CD14-positive monocyte (primary cell): ENCODE measurements at places on chromosomes 3 and 15.

GRCh38 chr3:121529308-121529707, 16.5 kb downstream of the POLQ start:
- DNase-seq: no peak

- no peak for DNase-seq
These were observed 81.1 kb downstream of the MEGF11 start for GRCh38 chr15:66172324-66172980.

DNA sequence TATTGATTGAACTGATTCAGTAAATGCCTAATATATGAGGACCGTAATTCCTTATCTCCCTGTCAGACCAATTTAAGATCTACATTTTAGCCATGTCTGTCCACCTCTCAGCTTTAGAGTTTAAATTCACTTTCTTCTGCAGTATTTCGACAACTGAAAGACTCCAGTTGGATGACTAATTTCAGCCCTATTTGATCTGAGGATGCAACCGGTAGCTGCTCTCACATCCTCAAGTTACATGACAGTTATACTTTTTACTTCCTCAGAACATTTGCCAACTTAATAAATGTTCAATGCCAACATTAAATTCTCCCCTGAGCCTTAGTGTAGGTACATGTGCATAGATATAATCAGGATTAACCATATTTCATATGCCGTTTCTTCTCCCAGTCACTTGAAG, 2.5 kb upstream of the HHLA2 start:
- peak; percentile 68 for DNase-seq

GRCh38 chr15:45796433-45796832, 161.6 kb downstream of the SQOR start:
- DNase-seq: no peak

DNA sequence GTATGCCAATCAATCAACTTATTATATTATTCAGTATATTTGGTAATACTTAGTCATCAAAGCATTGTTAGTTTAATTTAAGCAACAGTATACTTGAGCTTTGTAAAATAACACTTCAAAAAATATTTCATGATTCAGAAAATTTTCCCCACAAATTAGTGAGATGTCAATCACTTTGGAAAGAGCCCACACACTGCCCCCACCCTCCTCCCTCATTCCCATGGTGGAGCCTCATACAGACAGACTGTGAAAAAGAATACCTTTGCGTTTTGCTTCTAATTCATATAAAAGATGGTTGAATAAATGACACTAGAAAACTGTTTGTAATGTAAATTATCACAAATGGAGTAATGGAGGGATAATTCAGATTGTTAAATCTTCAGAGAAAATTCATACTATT, 43.3 kb upstream of the MYO5C start:
- no peak for DNase-seq

GRCh38 chr3:98326105-98326893, 27.4 kb upstream of the OR5K4 start:
- DNase-seq: no peak

DNA sequence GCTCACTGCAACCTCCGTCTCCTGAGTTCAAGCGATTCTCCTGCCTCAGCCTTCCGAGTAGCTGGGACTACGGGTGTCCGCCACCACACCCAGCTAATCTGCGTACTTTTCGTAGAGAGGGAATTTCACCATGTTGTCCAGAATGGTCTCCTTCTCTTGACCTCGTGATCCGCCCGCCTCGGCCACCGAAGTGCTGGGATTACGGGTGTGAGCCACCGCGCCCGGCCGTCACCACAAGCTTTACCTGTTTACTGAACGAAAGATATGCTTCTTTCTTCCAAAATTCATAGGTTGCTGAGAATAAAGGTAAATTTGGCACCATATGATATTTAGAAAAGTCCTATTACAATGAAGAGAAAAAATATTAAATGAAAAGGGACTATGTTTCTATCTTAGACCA, 333.5 kb upstream of the EPHA6 start:
- no peak for DNase-seq

DNA sequence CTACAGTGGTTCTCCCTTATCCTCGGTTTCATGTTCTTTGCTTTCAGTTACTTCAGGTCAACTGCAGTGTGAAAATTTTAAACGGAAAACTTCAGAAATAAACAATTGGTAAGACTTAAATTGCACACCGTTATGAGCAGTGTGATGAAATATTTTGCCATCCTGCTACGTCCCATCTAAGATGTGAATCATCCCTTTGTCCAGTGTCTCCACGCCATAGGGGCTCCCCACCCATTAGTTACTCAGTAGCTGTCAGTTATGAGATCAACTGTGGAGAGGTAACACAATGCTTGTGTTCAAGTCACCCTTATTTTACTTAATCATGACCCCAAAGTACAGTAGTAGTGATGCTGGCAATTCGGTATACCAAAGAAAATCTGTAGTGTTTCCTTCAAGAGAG, 47.4 kb downstream of the TJP1 start:
- DNase-seq: no peak

DNA sequence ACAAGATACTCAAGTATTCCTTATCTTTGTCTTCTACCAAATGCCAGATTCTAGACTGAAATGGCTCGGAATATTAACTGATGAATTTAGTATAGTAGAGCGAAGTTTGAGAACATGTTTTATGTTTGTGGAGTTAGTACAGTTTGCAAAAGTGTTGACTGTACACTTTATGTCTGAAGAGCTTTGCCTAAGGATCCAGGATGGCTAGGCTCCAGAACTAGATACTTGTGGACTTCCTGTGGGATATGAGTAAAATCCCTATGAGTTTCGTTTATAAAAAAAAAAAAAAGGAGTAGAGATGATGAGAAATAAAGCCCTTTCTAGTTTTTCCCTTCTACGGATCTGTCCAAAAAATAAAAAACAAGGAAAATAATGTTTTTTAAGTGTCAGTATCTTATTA, 96.7 kb downstream of the TP63 start:
- DNase-seq: no peak

GRCh38 chr3:182937293-182938051, 42.9 kb downstream of the DCUN1D1 start:
- no peak for DNase-seq

DNA sequence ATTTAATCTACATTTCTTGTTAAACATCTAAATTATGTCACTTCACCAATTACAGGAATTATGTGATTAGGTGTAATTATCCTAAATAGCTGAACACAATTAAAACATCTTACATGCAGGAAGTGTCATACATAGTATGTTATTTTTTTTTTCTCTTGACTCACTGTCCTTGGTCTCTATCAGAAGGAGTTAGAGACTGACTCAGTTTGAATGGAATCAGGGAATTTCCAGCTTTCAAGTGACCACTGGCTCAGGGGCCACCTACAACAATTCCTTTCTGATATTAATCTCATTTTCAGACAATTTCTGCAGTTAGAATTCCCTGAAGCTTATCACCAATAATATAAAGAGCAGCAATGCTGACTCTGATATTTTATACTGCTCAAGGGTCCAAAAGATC, 400.7 kb downstream of the ROBO1 start:
- no peak for DNase-seq

- no peak for DNase-seq
These were observed 19.8 kb downstream of the WDR73 start for GRCh38 chr15:84634228-84634837.

- no peak for DNase-seq
These were observed 5.3 kb downstream of the PTPN9 start for GRCh38 chr15:75573648-75574384.

GRCh38 chr3:189361103-189361835, 189.5 kb downstream of the TPRG1 start:
- DNase-seq: no peak

DNA sequence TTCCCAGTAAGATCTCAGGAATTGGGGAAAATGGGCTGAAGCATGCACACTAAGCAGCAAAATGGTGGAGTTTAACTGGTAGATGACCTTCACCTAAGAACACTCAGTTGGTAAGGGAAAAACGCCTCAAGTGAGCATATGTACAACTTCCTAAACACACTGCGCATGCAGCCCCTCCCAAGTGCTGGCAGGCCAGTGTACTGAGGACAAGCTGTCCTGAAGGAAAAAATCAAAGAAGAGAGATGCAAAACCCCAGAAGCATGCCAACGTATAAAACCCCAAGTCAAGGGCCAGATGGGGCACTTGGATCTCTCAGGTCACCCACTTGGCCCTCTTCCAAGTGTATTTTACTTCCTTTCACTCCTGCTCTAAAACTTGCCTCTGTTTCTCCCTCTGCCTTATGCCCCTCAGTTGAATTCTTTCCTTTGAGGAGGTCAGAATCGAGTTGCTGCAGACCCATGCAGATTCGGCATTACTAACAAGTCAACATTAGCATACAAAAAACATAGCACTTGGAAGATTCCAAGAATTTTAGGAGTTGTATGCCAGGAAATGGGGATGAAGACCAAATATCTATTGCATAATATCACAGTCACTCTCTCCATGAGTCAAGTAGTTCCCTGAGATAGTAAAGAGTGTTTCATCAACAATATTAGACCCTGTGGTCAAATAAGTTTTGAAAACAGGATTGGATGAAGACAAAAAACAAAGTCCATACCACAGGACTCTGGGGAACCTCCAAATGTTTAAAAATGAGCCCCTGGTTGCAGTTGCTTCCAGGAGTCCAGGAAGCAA, 10.8 kb upstream of the FYCO1 start:
- DNase-seq: no peak

DNA sequence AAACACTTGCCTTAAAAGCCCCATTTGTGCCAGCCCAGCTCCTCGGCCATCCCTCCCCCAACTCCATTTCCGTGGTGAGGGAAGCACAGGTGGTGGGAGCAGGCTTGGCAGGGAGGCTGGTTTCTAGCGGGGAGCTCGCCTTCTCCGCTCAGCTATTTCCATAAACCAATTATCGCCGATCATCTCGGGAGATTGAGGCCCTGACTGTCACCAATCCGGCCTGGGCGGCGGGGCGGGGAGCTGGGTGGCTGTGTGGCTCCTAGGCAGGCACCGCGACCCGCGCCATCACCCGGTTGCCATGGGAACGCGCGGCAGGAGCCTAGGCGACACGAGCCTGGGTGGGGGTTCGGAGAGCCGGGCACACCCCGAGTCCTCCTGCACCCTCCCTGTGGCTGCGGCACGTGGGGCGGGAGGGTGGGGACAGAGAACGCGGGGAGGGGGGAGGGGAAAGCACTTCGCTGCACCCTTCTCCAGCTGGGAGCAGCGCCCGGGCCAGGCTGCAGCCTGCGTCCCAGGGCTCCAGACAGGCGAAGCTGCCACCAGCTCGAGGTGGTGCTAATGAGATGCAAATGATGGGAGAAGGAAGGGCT, 9.3 kb downstream of the CCDC33 start:
- DNase-seq: no peak

DNA sequence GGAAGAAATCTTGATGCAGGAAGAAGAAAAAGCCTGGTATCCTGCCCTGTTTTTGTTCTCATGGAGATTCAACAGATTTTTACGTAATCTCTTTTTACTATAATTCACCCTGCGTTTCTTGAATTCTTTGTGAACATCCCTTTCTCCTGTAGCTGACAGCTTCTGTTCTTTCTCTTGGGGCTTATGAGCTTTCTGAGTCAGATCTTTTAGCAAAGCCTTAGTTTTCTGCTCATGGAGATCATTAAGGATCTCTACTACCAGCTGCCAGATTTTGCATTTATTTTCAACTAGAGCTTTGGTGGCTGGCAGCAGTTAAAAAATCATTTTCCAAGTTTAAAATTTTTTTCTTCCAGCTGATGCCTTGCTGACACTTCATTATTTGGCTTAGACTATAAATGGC, 51.6 kb downstream of the MOBP start:
- no peak for DNase-seq

GRCh38 chr3:46990573-46991374, 11.3 kb downstream of the NBEAL2 start:
- peak; percentile 79 for DNase-seq

DNA sequence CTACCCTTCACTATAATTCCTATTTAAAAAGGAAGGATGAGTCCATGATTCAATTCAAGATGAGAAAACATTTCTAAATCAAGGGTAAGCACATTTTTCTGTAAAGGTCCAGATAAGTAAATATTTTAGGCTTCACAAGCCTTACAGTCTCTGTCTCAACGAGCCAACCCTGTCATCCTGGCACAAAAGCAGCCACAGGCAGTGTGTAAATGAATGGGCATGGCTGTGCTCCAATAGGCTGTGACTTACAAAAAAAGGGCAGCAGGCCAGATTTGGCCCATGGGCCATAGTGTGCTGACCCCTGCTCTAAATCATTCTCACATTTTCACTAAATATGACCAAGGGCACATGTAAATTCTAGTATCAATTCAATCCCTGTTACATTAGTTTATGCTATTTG, 200.4 kb downstream of the WNT5A start:
- no peak for DNase-seq

DNA sequence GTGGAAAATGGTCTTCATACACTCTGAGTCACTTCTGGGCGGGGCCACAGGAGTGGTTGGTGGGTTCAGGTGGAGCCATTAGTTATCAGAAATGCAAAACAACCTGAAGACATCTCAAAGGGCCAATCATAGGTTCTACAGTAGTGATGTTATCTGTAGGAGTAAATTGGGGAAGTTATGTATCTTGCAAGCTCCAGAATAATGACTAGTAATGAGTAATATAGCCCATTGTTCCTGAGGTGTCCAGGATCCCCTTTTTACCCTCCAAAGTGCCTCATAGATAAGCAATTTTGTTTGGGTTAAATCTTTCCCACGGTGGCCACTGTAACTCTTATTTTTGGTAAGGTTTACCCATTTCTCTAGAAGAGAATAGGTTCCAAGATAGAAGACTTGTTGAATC, 91.7 kb downstream of the PIK3R4 start:
- DNase-seq: no peak

GRCh38 chr15:92614791-92615785, 40.5 kb downstream of the FAM174B start:
- no peak for DNase-seq

GRCh38 chr15:100279849-100280248, 61.9 kb downstream of the ADAMTS17 start:
- DNase-seq: no peak

DNA sequence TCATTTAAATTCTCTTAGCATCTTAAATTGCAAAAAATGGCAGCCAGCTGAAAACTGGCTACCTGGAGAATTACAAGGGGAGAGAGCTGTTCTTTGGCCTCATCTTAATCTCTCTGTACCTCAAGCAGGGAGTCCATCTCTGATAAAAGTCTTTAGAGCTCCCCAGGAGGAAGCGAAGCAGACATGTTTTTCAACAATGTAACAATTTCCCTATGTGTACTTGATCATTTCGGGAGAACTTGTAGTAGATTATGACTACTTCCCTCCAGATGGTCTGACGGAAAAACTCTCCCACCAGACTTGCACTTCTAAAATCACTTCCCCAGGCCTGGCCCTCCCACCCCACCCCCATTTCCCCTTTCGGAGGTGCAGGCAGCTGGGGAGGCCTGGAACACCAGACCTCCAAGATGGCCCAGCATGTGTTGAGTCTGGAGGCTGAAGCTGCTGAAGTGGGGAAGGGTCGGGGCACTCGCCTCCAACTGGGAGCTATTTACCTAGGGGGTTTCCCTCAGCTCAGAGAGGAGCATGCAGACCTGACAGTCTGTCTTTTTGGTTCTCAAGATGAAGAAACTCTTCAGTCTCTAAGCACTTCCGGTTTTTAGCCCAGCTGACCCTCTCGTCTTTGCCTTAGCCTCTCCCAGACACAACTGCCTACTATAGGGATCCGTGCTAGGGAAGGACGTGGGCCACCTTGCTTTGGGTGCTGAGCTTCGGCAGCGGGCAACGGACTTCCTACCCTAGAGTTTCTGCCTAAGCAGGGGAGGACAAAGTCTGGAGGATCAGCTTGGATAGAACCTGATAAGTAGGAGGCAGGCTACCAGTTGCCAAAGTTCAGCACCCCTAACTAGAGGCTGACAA, 164.0 kb upstream of the TBL1XR1 start:
- DNase-seq: peak; percentile 79

GRCh38 chr3:79306934-79307570, 460.7 kb downstream of the ROBO1 start:
- DNase-seq: no peak
